ENCODE measurements at places on chromosomes 7 and 10.

- no peak for DNase-seq
Observed at GRCh38 chr7:131501422-131501821, 55.0 kb downstream of the PODXL start.

- DNase-seq, result no peak
Observed at GRCh38 chr7:30969604-30969970, 5.8 kb downstream of the GHRHR start.

DNA sequence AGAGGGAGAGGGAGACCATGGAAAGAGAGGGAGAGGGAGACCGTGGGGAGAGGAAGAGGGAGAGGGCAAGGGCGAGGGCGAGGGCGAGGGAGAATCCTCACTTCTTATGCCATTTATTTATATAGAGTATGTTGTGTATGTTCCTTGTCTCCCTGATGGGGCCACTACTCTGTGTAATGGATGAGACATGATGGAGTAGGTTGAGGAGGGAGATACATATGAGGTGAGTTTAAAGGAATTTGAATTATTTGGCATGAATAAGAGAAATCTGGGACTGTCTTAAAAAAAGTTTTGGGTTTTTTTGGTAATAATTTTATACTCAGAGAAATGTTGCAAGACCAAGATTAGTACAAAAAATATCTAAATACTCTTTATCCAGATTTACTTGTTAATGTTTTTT lies 20.1 kb downstream of the CCSER2 start:
- DNase-seq, result no peak

DNA sequence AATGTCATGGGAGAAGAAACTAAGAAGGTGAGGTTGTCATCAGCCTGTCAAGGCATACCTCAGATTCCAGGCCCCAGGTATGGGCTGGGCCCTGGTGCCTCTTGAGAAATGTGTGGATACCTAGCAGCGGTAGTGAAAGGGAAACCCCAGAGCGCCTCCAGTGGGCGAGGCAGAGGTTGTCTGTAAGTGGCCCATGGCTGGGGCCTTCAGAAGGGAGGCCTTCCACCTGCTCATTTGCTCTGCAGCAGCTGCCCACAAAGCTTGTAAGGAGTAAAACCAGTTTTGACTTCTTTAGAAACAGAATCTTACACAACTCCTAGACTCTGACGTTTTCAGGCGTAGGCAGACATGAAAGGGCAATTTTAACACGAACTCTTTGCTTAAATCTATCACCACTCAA lies 509.9 kb downstream of the PARD3 start:
- no peak for DNase-seq

- no peak for DNase-seq
Observed at GRCh38 chr7:55556031-55556430, 16.3 kb downstream of the VOPP1 start.

GRCh38 chr7:119929891-119930290 lies 343.1 kb upstream of the KCND2 start:
- DNase-seq, result no peak

DNA sequence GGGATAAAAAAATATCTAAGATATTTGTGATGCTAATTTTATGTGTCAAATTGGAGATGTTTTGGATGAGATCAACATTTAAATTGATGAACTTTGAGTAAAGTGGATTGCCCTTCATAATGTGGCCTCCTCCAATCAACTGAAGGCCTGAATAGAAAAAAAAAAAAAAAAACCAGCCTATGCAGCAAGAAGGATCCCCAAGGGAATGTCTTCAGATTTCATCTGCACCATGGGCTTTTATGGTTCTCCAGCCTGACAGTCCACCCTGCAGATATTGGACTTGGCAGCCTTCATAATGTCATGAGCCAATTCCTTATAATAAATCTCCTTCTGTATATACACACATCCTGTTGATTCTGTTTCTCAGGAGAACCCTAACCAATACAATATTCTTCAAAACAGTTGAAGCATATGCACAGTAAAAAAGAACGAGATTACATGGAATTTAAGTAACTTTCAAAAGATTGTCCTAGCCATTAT lies 316.9 kb upstream of the PLXDC2 start:
- DNase-seq, result no peak

DNA sequence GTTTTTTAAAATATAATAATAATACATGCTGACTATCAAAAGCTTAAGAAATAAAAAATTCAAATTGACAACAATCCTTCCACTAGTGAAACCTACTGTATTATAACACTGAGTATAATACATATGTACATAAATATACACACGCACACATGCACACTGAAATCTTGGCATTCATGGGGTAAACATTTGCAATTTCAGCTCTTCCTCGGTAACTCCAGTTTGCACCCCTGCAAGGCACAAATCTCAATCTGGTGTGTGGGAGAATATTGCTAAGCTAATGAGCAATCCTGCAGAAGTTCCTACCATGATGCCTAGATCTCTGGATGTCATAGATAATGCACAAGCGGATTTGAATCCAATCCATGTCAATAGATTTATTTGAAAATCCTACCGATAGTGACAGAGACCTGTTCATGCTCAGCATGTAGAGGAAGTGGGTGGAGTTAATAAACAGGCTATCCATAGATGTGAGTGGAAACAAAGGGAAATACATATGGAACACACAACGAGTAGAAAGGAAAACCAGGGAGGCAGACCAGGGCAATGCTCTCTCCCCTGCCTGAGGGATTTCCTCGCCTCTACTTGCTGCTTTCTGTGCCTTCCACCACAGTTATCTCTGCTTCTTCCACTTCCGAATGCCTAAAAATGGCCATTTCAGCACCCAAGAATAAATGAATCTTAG lies 38.1 kb upstream of the LANCL2 start:
- no peak for DNase-seq

GRCh38 chr10:3033925-3034324 lies 33.4 kb upstream of the PFKP start:
- DNase-seq, result no peak

- no peak for DNase-seq
Observed at GRCh38 chr10:82942286-82943099, 1067.5 kb downstream of the NRG3 start.

- no peak for DNase-seq
Observed at GRCh38 chr7:92266415-92267241, 20.9 kb downstream of the ANKIB1 start.

GRCh38 chr10:115606741-115607140 lies 513.6 kb downstream of the ATRNL1 start:
- DNase-seq, result no peak

DNA sequence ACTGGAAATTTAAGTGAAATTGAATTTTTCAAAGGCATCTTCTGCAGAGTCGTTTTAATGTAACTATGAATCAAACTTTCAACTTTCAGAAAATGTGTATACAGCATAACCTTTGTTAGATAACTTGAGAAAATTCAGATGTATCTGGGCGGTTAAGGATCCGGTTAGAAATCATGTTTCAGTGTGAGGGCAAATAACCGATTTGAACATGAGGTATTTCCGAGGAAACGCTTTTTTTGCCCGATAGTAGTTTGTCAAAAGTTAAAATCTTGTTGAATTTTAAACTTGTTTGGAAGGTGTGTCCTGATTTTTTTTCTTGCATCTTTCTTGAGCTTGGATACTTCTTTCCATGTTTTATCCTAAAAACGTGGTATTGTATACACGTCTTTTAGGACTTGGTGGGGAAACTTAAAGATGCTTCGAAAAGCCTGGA lies 1.3 kb upstream of the BMI1 start:
- DNase-seq, result no peak

DNA sequence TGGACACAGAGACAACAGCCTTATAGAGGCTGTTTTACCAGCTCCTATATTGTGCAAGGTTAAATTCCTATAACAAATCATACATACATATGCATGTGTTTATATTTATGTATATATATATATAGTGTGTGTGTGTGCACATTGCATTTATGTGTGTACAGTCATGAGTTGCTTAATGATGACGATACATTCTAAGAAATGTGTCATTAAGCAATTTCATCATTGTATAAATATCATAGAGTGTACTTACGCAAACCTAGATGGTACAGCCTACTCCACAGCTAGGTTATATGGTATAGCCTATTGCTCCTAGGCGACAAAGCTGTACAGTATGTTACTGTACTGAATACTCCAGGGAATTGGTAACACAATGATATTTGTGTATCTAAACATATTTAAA lies 30.1 kb upstream of the TNKS2 start:
- DNase-seq, result no peak

GRCh38 chr10:74011770-74012169 lies 13.9 kb downstream of the VCL start:
- no peak for DNase-seq

GRCh38 chr7:102120666-102121195 lies 165.9 kb upstream of the SH2B2 start:
- DNase-seq, result no peak

- no peak for DNase-seq
Observed at GRCh38 chr10:80333983-80334382, 22.6 kb downstream of the DYDC1 start.

DNA sequence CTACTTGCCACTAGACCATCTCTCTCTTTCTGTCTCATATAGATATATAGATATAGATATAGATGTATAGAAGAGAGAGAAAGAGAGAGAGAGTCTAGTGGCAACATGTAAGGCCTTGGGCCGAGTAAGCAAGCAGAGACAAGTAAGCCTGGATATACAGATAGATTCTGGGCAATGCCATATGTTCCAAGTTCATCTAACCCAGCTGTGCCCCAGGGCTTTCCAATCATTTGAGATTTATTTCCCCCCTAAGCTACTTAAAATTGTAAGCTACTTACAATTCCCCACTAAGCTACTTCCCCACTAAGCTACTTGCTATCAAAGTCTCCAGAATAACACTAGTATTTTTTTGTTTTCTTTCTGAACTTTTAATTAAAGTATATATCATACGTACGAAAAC lies 1094.1 kb downstream of the DNAJB9 start:
- no peak for DNase-seq

DNA sequence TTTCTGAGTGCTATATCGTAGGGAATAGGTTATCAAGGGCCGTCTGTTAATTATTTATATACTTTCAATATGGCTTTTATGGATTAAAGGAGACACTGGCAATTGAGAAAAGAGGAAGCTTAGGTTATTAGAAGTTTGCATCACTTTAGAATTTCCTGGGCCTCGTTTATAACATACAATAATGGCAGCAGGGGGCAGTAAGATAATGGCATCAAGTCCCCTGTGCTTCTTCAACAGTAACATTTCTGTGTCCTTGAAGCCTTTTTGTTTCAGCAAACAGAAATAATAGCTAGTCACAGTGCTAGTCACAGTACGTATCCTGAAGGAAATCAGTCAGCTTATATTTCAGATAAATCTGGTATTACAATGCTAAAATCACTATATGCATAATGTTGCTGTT lies 41.9 kb downstream of the SPAM1 start:
- DNase-seq, result no peak

DNA sequence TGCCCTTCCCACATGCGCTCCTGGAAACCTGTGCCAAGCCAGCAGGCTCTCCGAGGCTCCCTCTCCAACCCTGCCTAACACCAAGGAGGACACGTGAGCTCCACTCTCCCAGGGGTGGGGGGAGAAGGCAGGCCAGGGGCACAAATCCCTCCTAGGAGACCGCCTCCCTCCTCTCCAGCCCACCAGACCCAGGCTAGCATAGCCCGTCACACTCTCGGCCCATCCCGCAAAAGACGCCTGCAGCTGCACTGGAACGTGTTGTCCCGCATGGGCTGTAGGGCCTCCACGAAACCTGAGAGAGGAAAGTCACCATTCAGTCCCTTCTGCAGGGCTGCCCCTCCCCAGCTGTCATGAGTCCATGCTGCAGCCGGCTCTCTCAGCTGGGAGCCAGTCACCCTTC lies 126.3 kb downstream of the MAD1L1 start:
- no peak for DNase-seq

DNA sequence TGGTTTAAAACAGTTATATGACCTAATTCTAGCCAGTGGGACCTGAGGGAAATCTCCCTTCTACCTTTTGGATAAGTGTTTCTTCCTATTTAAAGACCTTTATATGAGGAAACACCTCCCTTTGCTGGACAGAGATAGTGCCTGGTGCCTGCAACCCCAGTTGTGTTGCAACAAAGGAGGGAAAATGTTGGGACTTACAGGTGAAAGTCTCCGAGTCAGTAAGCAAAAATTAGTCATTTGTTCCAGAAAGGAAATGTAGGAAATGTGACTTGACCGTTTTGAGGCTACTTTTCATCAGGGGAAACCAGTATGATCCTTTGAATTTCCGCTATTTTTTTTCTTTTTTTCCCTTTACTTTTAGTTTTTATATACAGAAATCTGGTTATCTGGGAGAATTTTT lies 165.5 kb downstream of the DKK1 start:
- DNase-seq, result no peak

GRCh38 chr10:20313665-20314064 lies 497.4 kb downstream of the PLXDC2 start:
- DNase-seq, result no peak

DNA sequence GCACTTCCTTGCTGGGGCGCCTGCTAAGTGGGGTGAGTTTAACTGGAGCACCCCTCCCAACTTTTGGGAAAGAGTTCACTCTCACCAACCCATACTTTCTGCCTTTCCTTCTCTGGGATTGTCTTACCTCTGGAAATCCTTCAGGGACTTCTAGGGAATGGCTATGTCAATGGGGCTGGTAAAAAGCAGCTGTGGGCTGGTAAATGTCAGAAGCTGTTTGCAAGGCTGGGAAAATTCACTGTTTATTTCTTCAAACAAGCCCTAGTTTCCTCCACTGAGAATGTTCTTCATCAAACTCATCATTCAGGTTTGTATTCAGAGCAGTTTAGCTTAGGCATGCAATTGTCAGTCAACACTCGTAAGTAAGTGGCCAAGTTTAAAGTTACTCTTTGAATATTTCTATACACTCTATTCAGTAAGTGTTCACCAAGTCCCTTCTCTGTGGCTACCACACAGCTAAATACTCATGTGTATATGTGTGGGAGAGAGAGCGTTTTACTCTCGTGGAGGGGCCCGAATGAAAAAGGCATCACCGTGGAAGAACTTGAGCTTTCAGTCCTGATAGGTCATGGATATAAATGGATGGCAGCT lies 654.8 kb downstream of the LRMDA start:
- no peak for DNase-seq

DNA sequence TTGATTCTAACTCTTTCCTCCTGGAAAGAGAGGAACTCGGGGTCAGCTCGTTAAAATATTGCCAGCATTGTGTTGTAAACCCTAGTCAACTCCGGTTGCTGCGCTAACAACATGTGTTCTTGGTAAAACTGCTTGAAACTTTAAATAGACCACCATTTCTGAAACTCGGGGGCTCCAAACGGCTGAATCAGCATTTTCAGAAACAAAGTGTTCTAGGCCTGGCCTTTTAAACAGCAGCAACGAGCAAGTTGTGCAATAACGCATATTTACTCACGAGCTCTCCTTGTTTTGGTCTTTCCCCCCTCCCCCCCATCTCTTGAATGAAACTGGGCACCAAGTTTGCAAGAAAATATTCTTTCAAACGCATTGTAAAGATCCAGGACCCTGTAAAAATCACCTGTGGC lies 9.2 kb upstream of the GRB10 start:
- DNase-seq, result no peak

DNA sequence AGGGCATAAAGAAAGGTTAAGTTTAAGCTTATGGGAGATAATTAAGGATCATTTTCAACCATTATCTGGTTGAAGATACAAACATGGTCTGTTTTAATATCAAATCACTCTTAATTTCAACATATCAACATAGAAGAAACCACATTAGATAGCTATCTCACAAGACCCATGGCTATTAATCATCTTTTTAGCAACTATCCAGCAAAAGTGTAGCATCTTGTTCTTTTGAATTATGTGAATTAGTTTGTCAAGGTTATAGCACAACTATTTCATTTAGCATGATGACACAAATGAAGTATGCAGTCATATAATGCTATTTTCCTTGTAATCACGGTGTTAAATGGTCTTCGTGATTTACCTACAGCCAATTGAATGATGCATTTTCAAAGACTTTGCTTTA lies 58.9 kb upstream of the PPP1R9A start:
- no peak for DNase-seq
